Natural killer cell treated with Interleukin-12 subunit alpha and Interleukin-12 subunit beta and Interleukin-15 and Interleukin-18, amount 100 ng/mL, for 72 hours (primary cell): ENCODE measurements at places on chromosomes 7 and 10. TPM values are rescaled to one million over a fixed set of nuclear protein-coding genes. Genes with fewer than 3 reads are reported as not detected.

Gene DGKI
- 1.5 TPM for total RNA-seq

Gene TSPAN14
- total RNA-seq = 56.5 TPM

Gene ZC3HAV1L
- total RNA-seq = 8.7 TPM

Gene PAPOLB
- 0.10 TPM for total RNA-seq

Gene JCAD
- total RNA-seq = 0.08 TPM

Gene GSDME
- 3.5 TPM for total RNA-seq

Gene PKD2L1
- not detected for total RNA-seq

Gene HOXA4
- not detected for total RNA-seq

Gene TEX47
- total RNA-seq = not detected

Gene NPC1L1
- total RNA-seq = 0.12 TPM

Gene TMEM229A
- not detected for total RNA-seq

Gene ANKRD61
- not detected for total RNA-seq

Gene PIP
- total RNA-seq = not detected

DNA sequence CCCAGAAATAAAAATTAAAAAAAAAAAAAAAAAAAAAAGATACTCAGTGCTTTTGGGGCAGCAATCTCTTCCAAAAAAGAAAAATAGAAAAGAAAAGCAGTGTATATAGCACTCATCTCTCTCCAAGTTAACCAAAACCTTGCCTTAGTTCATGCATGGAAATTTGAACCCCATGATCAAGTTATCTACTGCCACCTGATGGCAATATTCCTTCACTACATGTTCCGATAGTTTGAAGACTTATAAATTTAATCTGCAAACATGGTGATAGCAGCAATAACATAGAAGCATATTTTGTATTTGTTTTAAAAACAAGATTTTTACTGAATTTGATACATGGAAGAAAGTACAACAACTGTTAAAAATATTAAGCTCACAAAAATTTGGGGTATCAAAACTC lies 48.6 kb upstream of the SLIT1 start:
- DNase-seq = no peak

DNA sequence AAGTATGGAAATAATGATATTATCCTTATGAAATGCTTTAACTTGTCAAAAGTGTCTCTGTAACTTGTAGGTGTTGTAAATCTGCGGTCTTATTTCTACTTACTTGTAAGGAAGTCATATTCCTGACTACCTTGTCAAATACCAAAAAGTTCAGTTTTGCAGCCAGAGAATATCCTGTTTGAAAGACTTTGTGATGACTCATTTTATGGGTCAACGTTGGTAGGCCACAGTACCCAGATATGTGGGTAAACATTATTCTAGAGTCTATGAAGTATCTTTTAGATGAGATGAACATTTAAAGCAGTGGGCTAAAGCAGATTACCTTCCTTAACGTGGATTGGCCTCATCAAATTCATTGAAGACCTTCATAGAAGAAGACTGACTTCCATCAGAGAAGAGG lies 195.3 kb downstream of the PPP1R9A start:
- no peak for DNase-seq

- DNase-seq = no peak
Measured at GRCh38 chr10:113856563-113856962, 2.1 kb downstream of the NHLRC2 start.

GRCh38 chr7:92435542-92435941 lies 11.7 kb upstream of the GATAD1 start:
- no peak for DNase-seq

DNA sequence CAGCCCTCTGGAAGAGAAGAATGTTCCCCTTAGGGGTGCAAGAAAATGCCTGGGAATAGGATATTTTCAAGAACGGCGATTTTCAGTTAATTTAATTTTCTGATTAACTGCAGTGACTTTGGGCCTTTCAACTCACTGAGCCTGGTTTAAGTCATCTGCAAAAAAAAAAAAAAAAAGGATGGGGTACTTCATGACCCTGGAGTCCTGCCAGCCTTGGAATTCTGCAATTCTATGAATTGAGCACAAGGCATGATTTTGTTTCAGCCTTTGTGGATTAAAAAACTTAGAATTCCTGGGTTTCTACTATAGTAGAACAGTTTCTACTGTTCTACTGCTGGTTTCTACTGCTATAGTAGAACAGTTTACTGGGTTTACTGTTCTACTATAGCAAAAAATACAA lies 58.3 kb upstream of the CALD1 start:
- DNase-seq = no peak

- DNase-seq = no peak
Measured at GRCh38 chr7:47497367-47498096, 84.4 kb downstream of the TNS3 start.

GRCh38 chr10:18157881-18158280 lies 17.7 kb downstream of the CACNB2 start:
- no peak for DNase-seq

DNA sequence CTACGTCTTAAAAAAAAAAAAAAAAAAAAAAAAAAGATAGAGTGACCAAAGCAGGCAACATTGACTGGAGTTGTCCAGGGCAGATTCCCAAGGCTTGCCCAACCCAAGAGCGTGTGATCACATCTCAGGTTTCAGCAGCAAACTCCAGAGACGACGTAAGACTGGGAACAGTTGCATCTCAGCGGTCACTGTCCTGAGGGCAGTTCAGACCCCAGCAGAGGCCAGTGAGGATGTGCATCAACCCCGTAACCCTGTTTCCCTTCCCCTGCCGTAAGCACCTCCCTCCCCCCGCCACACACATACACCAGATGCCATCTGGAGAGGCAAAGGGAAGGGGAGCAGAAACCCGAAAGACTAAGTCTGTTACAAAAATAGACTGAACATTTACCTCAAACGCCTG lies 19.3 kb upstream of the TOMM7 start:
- DNase-seq = no peak

- DNase-seq = no peak
Measured at GRCh38 chr7:51973939-51974338, 657.3 kb upstream of the COBL start.

GRCh38 chr10:110460111-110460809 lies 37.4 kb upstream of the DUSP5 start:
- peak; percentile 73 for DNase-seq

DNA sequence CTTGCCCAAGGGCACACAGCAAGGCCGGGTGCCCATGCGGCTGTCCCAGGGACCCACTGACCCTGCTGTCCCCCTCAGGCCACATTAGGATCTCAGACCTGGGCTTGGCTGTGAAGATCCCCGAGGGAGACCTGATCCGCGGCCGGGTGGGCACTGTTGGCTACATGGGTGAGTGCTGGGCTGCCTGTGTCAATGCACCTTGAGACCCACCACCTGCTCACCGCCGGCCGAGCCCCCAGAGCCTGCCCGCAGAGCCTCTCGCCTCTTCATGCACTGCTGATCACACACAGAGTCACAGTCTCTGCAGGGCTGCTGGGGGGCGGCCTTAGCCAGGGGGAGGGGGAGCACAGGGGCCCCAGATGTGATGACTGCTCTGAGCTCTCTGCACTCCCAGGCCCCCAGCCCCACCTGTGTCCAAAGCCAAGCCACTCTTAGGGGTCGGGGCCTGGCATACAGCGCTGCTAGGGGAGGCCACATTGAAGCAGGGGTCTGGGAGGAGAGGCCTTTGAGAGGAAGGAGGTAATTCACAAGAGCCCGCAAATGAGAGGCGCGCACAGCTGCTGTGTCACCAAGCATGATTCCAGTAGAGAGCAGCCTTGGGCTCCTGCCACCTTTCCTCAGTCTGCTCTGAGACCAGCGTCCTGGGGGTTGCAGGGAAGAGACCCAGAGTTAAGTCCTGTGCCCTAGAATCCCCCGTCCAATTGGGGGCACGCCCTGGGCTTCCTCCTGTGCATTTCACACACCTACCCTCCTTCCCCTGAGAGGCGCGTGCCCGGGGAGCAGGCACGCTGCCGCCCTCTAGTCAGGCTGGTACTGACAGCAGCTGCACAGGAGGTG lies 100.4 kb downstream of the RGS10 start:
- peak; percentile 54 for DNase-seq

DNA sequence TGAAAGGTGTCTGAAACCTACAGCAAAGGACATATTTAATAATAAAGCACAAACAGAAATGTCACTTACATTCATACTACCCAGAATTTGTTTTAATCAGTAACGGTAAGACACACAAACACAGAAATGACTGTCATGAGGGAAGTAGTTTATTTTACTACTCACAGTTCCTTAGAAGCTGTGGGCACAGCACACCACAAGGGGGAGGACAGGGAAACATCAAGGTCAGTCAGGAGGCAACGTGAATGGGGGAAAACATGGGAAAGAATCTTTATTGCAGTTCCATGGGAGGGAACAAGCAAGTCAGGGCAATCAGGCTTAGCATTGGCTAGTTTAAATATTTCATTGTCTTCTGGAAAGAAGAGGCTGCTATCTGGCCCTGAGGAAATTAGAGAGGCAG lies 123.8 kb upstream of the PDSS1 start:
- no peak for DNase-seq

GRCh38 chr10:68684413-68684812 lies 36.6 kb upstream of the CCAR1 start:
- no peak for DNase-seq

- DNase-seq = no peak
Measured at GRCh38 chr7:127250312-127251035, 2.3 kb downstream of the GRM8 start.
